MCF 10A (cell line): ENCODE measurements at places on chromosomes 5 and 9. TPM values are rescaled to one million over a fixed set of nuclear protein-coding genes. Genes with fewer than 3 reads are reported as not detected.
A peak's percentile ranks its signal among the peaks of the same experiment; 100 is the strongest.

DNA sequence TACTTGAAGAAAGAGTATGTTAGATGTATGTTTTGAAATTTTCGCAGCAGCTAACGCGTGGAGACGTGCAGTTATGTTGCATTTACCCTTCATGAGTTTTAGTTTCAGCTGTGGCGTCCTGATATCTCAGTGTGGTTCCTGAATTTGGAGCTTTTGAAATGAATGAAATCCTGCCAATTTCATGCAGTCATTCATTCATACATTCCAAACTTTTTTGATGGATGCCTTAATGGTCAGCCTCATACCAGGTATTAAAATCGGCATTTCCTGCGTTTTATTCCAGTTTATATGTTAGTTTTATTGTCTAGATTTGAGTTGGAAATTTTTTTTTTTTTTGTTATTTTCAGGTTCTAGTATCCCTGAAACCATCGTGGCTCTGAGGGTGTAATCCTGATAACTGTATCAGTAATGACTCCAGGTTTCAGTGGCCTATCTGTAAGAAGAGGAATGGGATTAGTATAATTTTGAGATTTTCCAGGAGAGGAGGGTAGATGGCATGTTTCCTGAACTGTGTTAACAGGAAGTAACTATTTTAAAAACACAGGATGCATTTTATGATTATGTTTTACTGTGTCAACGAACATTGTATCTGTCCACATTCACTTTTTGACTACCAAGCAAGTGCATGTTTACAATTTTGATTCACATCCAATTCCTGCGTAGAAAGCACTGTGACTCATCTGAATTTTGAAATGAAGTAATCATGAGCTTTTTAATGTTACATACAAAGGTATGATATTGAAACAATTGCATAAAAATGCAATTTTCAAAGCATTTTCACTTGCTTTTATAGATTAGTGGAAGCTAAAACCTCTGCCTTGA, 1.0 kb downstream of the FOCAD start:
- peak overlapping the region; percentile 44 for H3K27ac ChIP-seq
- H3K4me1 ChIP-seq: peaks cover 18% of the 10 kb centered on the region
- DNase-seq: peak; percentile 78
- peaks cover 4% of the 10 kb centered on the region for H3K36me3 ChIP-seq
- H3K27me3 ChIP-seq: no peaks in the 10 kb centered on the region

GRCh38 chr5:75466006-75466716, 45.3 kb downstream of the CERT1 start:
- H3K4me3 ChIP-seq: no peak overlapping the region
- no peak overlapping the region for H3K27ac ChIP-seq
- H3K36me3 ChIP-seq: peaks cover 9% of the 10 kb centered on the region
- peaks cover 29% of the 10 kb centered on the region for H3K4me1 ChIP-seq

DNA sequence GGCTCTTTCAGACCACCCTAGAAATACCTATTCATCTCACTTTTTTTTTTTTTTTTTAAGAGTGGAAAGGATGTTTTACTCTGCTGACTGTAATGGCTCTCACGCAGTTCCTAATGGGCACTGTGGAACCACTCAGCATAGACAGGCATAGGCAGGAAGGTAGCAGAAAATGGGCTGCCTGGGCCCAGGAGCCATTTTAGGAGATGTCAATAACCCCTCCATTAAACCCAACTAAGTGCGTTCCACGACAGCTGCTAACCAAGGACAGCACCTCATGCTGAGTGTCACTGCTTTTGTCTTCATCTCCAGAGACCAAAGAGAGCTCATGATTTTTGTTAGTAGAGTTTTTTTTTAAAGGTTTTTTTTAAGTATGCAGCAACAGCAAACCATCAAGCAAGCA, 15.3 kb downstream of the MAP1B start:
- no peak overlapping the region for H3K27ac ChIP-seq
- no peak overlapping the region for H3K4me3 ChIP-seq
- no peak for DNase-seq
- no peaks in the 10 kb centered on the region for H3K36me3 ChIP-seq
- no peaks in the 10 kb centered on the region for H3K27me3 ChIP-seq

GRCh38 chr9:107249665-107250285, 33.3 kb upstream of the RAD23B start:
- peaks cover 4% of the 10 kb centered on the region for H3K36me3 ChIP-seq
- no peak for DNase-seq
- no peaks in the 10 kb centered on the region for H3K27me3 ChIP-seq

GRCh38 chr5:60362158-60362557, 337.8 kb downstream of the DEPDC1B start:
- no peak overlapping the region for H3K27ac ChIP-seq
- DNase-seq: peak; percentile 5
- no peaks in the 10 kb centered on the region for H3K4me1 ChIP-seq
- no peak overlapping the region for H3K4me3 ChIP-seq

GRCh38 chr5:169904508-169904907, 75.8 kb downstream of the INSYN2B start:
- H3K27ac ChIP-seq: no peak overlapping the region
- H3K27me3 ChIP-seq: no peaks in the 10 kb centered on the region
- no peak overlapping the region for H3K4me3 ChIP-seq
- no peaks in the 10 kb centered on the region for H3K36me3 ChIP-seq

GRCh38 chr9:128723352-128723865, 518 bp downstream of the ZDHHC12 start:
- no peaks in the 10 kb centered on the region for H3K27me3 ChIP-seq
- peaks cover 36% of the 10 kb centered on the region for H3K4me1 ChIP-seq
- peaks cover 4% of the 10 kb centered on the region for H3K36me3 ChIP-seq
- H3K27ac ChIP-seq: peak overlapping the region; percentile 29
- peak overlapping the region; percentile 80 for H3K4me3 ChIP-seq
- DNase-seq: no peak

DNA sequence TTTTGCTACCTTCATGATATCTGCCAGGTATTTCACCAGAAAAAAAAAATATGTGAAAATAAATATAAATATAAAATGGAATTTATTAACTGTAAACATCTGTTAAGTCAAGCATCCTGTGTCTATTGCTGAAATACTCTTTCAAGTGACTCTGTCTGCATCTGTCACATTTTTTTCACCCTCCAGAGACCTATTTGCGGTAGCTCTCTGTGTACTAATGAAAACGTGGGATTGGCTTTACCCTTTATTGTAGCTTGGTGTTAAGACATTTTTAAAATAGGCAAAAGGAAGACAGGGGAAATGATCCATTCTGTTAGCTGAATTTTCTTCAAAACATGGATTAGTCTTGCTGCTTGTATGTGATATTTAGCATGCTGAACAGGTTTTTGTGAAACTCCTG, 536.0 kb upstream of the WWC1 start:
- peaks cover 21% of the 10 kb centered on the region for H3K4me1 ChIP-seq
- no peaks in the 10 kb centered on the region for H3K27me3 ChIP-seq
- no peak for DNase-seq
- no peak overlapping the region for H3K27ac ChIP-seq
- H3K36me3 ChIP-seq: no peaks in the 10 kb centered on the region

DNA sequence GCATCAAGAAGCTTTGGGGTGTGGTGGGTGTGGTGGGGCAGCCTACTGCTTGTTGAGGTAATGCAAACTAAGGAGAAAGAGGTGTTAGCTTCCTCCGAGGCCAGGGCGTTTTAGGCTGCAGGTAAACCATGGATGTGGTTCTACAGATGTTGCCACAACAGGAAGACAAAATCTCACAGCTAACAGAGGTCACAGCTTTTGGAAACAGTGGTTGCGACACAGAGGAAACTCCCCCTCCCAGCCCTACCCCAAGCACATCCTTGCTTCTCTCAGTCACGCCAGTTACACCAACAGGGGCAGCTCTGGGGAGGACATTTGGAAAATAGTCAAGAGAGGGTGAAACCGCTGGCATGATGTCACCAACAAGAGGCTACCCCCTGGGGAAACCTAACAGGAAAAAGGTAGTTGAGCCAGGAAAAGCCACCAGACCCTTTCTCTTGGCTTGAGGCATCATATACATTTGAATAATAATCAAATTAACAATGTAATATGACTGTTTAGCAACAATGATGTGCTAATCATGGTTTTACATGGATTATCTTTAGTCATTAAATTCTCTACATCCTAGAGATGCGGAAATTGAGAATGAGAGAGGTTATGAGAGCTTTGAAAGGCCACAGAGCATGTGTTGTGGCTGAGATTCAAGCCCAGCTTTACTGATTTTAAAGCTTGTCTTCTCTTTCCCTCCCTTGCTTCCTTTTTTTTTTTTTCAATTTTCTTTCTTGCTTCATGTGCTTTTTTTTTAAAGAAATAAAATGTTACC, 82.2 kb upstream of the IL12B start:
- peak; percentile 73 for DNase-seq
- peaks cover 7% of the 10 kb centered on the region for H3K4me1 ChIP-seq
- no peaks in the 10 kb centered on the region for H3K27me3 ChIP-seq
- no peak overlapping the region for H3K4me3 ChIP-seq

DNA sequence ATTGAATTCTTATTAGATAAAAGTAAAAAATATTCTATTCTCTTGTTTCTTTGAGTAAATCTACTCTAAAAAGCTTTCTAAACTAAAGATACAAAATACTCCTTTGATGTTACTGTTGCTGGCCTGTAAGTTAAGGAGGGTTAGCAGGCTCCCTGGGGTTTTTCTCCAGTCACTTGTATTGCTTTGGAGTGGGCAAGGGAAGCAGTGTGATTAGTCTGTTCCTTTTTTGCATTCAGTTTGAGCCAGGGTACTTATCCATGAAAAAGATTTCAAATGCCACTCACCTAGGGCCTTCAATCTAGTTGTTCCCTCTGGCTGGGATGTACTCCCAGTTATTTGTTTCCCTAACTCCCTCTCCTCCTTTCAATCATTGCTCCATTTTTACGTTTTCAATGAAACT, 256.2 kb upstream of the SMC2 start:
- no peak for DNase-seq
- H3K4me1 ChIP-seq: no peaks in the 10 kb centered on the region
- H3K27me3 ChIP-seq: no peaks in the 10 kb centered on the region
- no peak overlapping the region for H3K27ac ChIP-seq
- no peak overlapping the region for H3K4me3 ChIP-seq

DNA sequence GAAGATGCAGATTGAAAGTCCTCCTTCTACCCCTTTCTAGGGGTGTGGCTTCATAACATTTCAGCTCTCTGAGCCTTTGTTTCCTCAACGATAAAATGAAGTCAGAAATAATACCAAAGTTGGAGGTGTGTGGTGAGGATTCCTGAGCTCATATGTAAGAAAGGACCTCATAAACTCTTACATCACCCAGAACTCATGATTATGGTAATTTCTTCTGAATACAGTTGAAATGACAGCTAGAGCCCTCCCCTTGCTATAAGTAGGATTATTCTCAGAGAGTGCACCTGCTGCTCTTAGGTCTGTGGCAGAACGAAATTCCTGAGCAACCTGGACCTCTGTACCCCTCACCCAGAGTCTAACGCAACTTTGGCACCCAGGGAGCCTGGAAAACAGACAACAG, 291.4 kb upstream of the KLF4 start:
- peaks cover 7% of the 10 kb centered on the region for H3K36me3 ChIP-seq
- H3K4me3 ChIP-seq: no peak overlapping the region
- DNase-seq: no peak
- H3K4me1 ChIP-seq: peaks cover 9% of the 10 kb centered on the region

GRCh38 chr5:107068782-107069181, 602.0 kb downstream of the EFNA5 start:
- H3K36me3 ChIP-seq: no peaks in the 10 kb centered on the region
- H3K27me3 ChIP-seq: no peaks in the 10 kb centered on the region
- no peak overlapping the region for H3K27ac ChIP-seq
- H3K4me1 ChIP-seq: no peaks in the 10 kb centered on the region
- no peak for DNase-seq

- no peak overlapping the region for H3K4me3 ChIP-seq
- DNase-seq: no peak
- no peaks in the 10 kb centered on the region for H3K4me1 ChIP-seq
- no peak overlapping the region for H3K27ac ChIP-seq
- peaks cover 11% of the 10 kb centered on the region for H3K27me3 ChIP-seq
Observed at GRCh38 chr5:102537011-102537410, 38.2 kb upstream of the SLCO6A1 start.

DNA sequence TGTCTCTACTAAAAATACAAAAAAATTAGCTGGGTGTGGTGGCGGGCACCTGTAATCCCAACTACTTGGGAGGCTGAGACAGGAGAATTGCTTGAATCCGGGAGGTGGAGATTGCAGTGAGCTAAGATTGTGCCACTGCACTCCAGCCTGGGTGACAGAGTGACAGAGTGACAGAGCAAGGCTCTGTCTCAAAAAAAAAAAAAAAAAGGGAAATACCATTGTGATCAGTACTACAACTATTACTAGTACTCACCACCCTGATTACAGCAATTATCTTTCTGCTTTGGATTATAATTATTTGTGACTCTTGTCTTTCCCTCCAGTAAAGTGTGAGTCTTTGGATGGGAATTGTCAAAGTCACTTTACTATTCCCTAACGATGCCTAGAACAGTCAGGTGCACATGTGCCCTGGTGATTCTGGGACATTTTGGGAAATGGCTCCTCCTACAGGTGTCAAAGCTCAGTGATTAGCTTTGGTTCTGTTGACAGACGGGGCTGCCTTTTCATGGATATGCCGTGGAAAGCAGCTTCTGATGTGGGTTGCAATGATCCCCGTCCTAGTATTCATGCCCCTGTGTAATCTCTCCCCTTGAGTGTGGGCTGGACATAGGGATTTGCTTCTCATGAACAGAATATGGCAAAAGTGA, 31.8 kb upstream of the FRRS1L start:
- H3K27me3 ChIP-seq: no peaks in the 10 kb centered on the region
- no peak overlapping the region for H3K4me3 ChIP-seq
- no peaks in the 10 kb centered on the region for H3K4me1 ChIP-seq
- H3K27ac ChIP-seq: no peak overlapping the region

GRCh38 chr9:28287455-28287854, 714.2 kb upstream of the C9orf72 start:
- H3K4me1 ChIP-seq: no peaks in the 10 kb centered on the region
- no peak for DNase-seq
- no peaks in the 10 kb centered on the region for H3K36me3 ChIP-seq
- H3K27me3 ChIP-seq: no peaks in the 10 kb centered on the region
- no peak overlapping the region for H3K27ac ChIP-seq

DNA sequence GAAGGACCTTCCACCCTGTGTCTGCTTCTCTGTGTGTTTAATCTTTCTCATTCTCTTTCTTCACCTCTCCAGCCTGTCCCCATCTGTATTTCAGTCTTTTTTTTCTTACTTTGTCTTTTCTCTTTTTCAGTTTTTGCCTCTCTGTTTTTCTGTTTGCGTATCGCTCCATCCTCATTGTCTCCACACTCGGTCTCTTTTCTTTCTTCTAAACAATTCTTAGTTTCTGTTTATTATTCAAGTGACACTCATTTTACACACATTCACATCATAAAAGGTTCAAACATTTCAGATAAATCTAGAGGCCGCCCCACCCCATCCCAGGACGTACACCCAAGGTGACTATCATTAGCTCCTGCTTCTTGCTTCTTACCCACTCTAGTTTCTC, 9.8 kb downstream of the LHX2 start:
- H3K27me3 ChIP-seq: peaks cover 43% of the 10 kb centered on the region
- H3K4me3 ChIP-seq: no peak overlapping the region
- H3K36me3 ChIP-seq: peaks cover 5% of the 10 kb centered on the region
- no peak for DNase-seq

ITGA2 gene
- 14.1 and 16.8 TPM in 2 replicates for total RNA-seq

DDX4 gene
- not detected in 2 replicates for total RNA-seq

FAM81B gene
- not detected in 2 replicates for total RNA-seq

TUSC1 gene
- total RNA-seq: 10.3 and 12.4 TPM in 2 replicates

GPRIN1 gene
- 3.0 and 3.7 TPM in 2 replicates for total RNA-seq

STRBP gene
- total RNA-seq: 9.4 and 13.1 TPM in 2 replicates

WNT8A gene
- total RNA-seq: not detected in 2 replicates

PCDHA1 gene
- total RNA-seq: 0.07 TPM in 1 of 2 replicates, not detected in the other

C9orf72 gene
- total RNA-seq: 10.0 and 13.4 TPM in 2 replicates

HSD17B4 gene
- 163 and 169 TPM in 2 replicates for total RNA-seq

SAP30L gene
- total RNA-seq: 45.9 and 50.5 TPM in 2 replicates

DCTN4 gene
- 122 and 143 TPM in 2 replicates for total RNA-seq

C5 gene
- 3.2 and 4.2 TPM in 2 replicates for total RNA-seq

LCN9 gene
- not detected in 2 replicates for total RNA-seq

SLC12A7 gene
- 6.3 and 8.1 TPM in 2 replicates for total RNA-seq

TAF11L10 gene
- not detected in 2 replicates for total RNA-seq

TNPO1 gene
- total RNA-seq: 147 and 167 TPM in 2 replicates
